Activated naive CD4-positive, alpha-beta T cell treated with anti-CD3 and anti-CD28 coated beads for 36 hours (primary cell): ENCODE measurements at places on chromosomes 13 and 19. TPM values are rescaled to one million over a fixed set of nuclear protein-coding genes. Genes with fewer than 3 reads are reported as not detected.

Gene KDELR1
- 81.5 TPM for total RNA-seq

Gene ZNF439
- total RNA-seq = 4.4 TPM

Gene MEIS3
- total RNA-seq = not detected

Gene SERPINE3
- total RNA-seq = not detected

Gene TEX26
- total RNA-seq = not detected

Gene RFXAP
- 12.2 TPM for total RNA-seq

DNA sequence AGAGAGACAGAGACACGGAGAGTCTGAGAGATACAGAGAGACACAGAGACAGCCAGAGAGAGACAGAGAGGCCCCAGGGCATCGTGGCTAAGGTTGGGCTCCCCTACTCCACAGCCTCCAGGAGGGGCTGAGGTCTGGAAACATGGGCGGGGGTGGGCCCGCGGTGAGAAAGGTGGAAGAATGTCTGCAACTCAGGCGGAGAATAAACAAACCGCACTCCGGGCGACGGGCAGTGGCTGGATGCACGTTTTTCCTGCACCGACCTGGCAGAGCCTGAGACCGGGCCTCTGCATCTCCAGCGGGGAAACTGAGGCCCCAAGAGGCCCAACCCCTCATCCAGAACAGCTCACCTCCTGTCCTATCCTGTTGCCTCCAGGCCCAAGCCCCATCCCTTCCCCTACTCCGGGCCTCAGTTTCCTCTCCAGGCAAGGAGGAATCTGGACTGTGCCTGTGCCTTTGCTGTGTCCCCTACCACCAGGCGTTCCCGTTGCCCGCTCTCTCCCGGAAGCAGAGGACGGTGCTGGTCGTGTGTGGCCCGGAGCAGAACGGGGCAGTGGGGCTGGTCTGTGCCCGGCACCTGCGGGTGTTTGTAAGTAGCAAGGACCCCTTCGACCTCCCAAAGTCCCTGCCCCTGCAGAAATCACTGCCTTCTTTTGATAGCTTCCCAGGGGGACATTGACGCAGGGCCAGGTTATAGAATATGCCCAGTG, 3.4 kb upstream of the CILP2 start:
- peaks cover 5% of the 10 kb centered on the region for H3K27me3 ChIP-seq
- H3K4me1 ChIP-seq = peaks cover 25% of the 10 kb centered on the region
- no peak overlapping the region for H3K4me3 ChIP-seq
- no peak overlapping the region for H3K27ac ChIP-seq
- no peak for DNase-seq

DNA sequence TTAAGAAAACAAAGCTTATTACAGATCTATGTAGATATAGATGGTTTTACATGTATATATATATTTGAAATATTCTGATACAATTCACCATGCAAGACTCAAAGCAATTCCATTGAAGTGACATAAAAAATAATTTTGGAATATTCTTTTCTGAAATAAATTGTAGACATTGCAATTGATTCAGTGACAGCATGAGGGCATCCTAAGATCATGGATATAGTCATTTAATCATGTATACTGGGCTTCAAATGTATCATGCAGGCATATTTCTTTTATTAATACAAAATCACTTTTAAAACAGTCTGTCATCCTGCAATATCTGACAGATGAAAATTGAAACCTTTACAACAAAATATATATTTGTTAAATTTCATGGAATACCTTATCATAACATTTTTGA, 286.7 kb upstream of the SLITRK6 start:
- no peak overlapping the region for H3K27ac ChIP-seq
- no peaks in the 10 kb centered on the region for H3K4me1 ChIP-seq
- H3K27me3 ChIP-seq = no peaks in the 10 kb centered on the region

- peaks cover 20% of the 10 kb centered on the region for H3K27me3 ChIP-seq
- H3K4me3 ChIP-seq = no peak overlapping the region
- H3K27ac ChIP-seq = no peak overlapping the region
Measured at GRCh38 chr13:111027458-111028439, 87.4 kb upstream of the ARHGEF7 start.

GRCh38 chr19:52743091-52743490, 8.2 kb upstream of the ZNF611 start:
- no peak overlapping the region for H3K27ac ChIP-seq
- H3K4me3 ChIP-seq = no peak overlapping the region
- no peaks in the 10 kb centered on the region for H3K27me3 ChIP-seq
- DNase-seq = no peak
- H3K4me1 ChIP-seq = peaks cover 14% of the 10 kb centered on the region
- H3K36me3 ChIP-seq = no peaks in the 10 kb centered on the region
